ENCODE measurements at places on chromosomes 4 and X.

DNA sequence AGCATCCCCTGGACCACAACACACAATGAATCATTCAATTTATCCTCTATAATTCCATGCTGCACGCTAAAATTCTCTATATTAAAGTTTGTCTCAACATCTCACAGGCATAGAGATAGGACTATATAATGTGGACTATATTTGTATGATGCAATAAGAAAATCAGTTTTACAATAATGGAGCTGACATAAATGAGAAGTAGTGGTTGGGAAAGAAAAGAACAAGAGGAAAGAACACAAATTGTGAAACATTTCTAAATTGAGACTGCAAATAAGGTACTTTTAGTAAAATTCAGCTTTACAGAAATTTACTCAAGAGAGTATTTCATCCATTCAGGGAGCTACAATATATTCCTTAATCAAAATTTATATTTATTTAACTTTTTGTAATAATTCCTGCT lies 120.4 kb downstream of the ARAP2 start:
- no peak for DNase-seq

GRCh38 chr4:55297346-55297745 lies 48.7 kb upstream of the SRD5A3 start:
- DNase-seq = no peak

DNA sequence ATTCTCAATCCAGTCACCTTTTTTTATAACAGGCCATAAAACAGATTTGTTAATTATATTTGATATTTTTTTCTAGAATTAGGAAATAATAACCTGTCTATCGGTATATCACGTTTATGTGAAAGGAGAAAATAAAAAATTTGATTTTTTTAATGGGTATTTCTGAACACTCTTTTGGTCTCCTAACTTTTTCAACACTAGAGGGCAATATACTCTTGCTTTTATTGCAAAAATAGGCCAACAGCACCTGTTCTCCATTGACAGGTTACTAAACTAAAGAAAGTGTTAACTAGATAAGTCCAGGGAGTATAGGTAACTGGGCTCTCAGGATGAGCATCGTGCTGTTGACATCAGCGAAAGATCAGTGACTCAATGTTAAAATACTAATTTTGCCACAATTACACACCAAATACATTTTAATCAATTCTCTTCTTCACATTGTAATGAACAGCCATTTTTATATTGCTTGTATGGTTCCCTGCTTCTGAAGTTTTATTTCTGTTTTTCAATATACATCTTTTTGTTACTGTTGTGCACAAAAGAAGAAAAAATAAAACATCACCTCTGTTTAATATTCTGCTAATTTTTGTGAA lies 22.8 kb downstream of the NDST4 start:
- DNase-seq = no peak

DNA sequence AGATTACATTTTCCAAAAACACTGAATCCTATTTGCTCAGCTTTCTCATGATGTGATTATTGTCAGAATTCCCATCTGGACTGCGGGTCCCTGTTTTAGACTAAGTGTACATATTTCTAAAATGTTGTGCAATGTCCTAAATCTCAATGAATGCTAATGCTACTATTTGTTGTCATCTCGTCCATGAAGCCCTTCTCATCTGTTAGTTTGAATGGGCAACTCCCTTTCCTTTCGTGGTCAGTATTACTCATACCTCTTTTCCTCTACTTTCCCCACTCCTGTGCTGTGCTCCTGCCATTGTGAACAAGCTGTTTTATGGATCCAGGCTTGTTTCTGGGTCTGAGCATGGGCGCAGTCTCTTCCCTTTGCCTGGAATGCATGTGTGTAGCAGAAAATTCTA lies 91.0 kb downstream of the MID1 start:
- no peak for DNase-seq

DNA sequence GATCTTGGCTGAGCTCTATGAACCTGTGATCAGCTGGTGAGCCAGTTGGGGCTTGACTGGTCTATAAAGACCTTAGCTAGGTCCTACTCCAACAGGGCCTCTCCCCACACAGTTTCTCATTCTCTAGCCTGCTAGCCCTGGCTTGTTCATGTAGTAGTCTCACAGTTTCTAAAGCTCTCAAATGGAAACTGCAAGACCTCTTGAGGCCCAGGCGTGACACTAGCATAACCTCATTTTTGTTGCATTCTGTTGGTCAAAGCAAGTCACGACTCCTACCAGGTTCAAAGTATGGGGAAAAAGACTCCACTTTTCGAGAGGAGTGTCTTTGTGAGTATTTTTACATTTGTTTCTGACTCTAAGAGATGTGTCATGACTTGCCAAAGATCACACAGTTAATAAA lies 50.9 kb downstream of the CEP44 start:
- DNase-seq = no peak

- DNase-seq = no peak
Observed at GRCh38 chr4:7821245-7822136, 118.2 kb downstream of the AFAP1 start.

- no peak for DNase-seq
Observed at GRCh38 chr4:102527695-102528283, 26.6 kb downstream of the NFKB1 start.

GRCh38 chr4:38366456-38366855 lies 297.5 kb upstream of the KLF3 start:
- no peak for DNase-seq

DNA sequence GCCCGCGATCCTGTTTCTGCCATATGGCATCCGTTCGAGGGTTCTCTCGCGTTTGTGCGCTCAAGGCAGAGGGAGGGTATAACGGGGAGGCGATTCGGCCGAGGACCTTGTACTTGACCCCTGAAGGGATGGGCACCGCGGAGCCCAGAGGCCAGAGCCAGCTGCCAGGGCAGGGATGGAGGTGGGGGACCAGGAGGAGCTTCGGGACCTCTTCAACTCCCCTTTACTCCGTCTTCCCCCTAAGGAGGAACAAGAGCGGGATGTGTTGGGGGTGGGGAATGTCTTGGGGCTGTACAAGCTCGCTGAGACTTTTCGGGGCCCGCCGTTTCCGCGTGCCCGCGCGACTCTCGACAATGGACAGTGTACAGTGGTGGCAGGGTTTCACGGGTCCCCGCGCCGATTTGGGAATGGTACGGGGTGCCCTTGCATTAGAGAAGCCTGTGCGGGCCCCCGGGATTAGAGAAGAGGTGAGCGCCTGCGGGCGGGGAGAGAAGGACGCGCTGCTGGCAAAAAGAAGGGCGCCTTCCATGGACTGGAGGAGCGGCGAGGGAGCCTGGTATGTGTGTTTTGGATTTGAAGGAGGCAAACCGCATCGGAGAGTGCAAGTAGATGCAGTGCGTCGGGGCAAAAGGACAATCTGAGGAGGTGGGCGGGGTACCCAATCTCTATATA lies 760 bp downstream of the UGT8 start:
- no peak for DNase-seq

GRCh38 chr4:184953421-184953945 lies 64.8 kb upstream of the HELT start:
- DNase-seq = no peak

- DNase-seq = no peak
Observed at GRCh38 chr4:78926826-78927225, 12.4 kb downstream of the PAQR3 start.
